Activated CD4-positive, alpha-beta T cell treated with anti-CD3 and anti-CD28 coated beads for 1 hour (primary cell): ENCODE measurements at places on chromosomes 11 and 22.

DNA sequence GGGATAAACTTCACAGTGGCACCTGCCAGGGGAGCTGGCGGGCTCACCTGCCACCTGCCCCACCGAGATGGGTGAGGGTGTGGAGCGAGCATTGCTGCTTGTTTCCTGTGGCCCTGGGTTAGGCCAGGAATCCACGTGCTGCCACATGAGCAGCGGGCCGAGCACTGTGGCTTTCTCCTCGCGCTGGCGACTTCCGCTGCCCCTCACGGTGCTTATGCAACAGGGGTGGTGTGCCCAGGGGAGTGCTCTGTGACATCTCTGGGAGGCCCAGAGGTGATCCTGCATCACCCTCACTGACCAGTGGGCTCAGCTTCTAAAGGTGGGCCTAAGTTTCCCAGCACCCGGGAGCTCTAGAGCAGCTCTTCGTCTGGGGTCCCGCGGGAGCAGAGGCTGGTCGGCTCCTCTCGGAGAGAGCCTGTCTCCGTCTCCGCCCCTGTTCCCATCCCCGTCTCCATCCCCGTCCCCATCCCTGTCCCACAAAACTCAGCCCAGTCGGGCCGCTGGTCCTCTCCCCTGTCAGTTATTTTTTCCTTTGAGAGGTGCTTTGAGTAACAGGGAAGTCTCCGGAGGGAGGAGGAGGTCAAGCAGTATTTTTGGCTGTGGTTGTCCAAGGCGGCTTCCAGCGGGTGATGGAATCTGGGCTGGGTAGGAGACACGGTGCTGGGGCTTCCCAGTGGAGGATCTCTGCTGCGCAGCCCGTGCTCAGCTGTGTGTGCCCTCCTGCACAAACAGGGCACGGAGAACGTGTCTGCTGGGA is 42.5 kb downstream of the AP2A2 start:
- no peak for DNase-seq

- no peak for DNase-seq
These were observed 15.4 kb downstream of the SCUBE2 start for GRCh38 chr11:9076046-9076445.

DNA sequence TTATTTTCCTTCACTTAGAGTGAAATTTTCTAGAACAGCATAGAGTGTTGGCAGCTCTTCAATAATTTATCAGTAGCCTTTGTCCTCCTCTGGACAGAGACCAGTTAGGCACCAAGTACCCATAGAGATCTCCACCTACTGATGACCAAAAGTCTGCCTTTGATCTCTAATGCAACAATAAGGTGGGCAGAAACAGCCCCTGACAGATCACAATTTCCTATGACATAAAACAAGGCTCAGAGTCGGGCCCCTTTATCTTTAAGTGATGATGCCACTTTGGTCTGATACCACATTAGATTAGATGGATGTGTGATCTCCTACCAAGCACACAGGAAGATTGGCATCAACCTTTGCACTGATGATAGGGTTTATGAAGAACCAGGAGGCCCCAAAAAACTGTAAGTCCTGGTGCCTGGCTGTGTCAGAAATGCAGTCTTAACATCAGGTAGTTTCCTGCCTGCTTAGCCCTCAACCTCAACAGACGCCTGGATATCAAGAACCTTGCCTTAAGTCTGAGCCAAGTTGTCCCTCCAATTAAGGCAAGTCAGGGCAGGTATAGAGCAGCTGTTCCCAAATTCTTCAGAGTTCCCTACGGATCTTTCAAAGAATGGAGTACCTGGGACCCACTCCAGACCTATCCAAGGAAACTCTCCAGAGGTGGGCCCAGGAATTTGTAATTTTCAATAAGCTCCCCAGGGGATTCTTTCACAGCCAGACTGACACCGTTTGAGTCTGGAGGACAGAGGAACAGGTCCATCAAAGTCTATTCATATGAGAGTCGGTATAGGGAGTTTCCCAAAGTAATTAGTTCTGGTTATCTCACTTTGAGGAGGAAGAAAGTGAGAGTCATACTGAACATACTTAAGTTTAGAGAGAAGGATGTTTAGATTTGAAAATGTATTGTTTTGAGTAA is 30.6 kb upstream of the TMPRSS4 start:
- no peak for DNase-seq

DNA sequence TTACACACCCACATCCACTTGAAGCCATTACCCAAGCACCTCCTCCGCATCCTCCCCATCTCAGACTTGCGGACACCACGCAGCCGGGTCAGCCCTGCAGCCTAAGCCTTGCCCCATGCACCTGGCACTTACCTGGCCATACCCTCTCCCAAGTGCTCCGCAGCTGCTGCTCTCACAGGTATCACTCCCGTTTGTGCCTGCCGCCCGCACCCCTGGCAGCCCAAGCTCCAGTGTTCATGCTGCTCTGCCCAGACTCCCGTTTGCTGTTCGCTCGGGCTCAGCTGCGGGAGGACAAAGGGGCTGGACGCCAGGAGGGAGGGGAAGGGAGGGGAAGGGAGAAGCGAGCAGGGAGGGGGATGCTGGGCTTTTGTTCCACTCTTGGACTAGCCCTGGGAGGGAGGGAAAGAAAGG is at the start of gene KLHL35:
TSS of gene KLHL35 (minus strand) at position 293 of the 411 bp plus-strand sequence. CDS start 2,574 bp downstream, outside the sequence.
- no peak for DNase-seq

- no peak for DNase-seq
These were observed 1091.9 kb upstream of the TENM4 start for GRCh38 chr11:80532633-80533232.

DNA sequence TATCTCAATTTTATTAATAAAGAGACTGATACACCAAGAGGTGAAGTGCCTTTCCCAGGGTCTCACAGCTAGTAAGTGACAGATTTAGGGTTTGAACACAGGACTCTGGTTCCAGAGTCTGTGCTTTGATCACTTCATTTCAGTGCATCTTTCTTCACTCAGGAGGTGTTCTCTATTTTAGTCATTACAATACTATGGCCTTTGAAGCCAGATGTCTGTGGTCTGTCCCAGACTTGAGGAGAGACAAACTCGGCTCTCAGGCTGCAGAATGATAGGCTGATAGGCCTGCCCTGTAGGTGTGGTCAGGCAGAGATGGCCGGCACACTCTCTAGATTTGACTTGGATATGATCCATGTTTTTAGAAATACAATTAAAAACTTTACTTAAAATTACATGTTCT is 478.5 kb upstream of the CCDC90B start:
- DNase-seq: no peak

DNA sequence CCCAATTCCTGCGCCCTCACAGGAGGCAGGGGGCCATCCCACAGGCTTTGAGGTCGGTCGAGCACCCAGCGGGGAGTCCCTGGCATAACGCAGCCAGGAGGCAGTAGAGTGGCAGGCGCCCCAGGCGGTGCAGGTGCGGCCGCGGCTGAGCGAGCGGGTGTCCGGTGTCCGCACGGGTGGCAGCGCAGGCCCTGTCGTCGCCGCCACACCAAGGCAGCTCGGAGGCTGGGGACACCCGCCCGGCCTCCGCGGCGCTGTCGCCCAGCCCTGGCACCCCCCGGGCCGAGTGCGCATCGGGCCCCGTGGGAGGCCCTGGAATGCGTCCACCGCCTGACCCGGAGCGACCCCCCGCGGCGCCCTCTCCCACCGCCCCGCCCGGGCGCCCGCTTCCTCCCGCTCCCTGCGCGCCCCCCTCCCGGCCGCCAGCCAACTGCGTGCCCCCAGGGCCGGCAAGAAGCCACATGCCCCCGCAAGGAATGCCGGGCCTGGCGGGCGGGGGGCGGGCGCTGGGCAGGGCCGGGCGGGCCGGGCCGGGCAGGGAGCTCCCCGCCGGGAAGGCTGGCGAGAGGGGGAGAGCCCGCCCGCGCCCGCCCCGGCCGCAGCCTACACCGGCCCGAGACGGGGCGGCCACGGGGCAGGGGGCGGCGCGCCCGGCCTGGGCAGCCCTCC is 33.9 kb downstream of the PRDM11 start:
- no peak for DNase-seq

DNA sequence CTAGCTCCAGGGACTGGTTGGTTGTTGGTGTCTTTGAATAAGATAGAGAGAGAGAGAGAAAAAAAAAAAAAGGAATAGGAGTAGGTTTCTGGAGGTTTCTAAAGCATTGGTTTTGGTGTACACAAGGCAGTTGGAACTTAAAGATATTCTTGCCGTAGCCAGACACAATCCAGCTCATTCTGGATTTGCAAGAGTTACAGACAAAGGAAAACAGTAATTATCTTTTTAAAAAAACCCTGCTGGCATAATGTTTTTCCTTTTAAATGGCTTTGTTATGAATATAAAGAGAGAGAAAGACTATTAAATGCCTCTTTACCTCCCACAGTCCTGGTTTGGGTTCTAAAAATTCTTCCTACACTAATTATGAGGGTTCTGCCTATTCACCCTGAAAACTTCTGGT is 120.4 kb upstream of the RAG2 start:
- no peak for DNase-seq

GRCh38 chr22:32578752-32579151 is 104.1 kb downstream of the FBXO7 start:
- DNase-seq: no peak

DNA sequence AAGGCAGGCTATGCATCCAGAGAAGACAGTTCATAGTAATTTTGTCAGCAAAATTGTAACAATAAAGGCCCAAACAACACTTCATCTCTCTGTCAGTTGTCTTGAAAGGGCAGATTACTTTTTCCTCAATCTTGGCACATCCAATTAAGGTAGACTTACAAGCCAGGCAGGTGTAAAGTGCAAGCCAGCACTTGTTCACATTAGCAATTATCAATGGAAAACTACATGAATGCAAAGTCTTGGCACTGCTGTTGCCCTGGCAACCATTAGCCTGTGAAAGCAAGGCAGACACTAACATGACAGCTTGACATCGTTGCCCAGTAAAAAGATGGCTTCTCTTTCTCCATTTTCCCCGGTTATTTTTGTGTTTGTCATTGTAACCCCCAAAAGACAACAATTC is 677.2 kb upstream of the TENM4 start:
- no peak for DNase-seq

- DNase-seq: no peak
These were observed 43.2 kb upstream of the CLMP start for GRCh38 chr11:123238297-123238696.

DNA sequence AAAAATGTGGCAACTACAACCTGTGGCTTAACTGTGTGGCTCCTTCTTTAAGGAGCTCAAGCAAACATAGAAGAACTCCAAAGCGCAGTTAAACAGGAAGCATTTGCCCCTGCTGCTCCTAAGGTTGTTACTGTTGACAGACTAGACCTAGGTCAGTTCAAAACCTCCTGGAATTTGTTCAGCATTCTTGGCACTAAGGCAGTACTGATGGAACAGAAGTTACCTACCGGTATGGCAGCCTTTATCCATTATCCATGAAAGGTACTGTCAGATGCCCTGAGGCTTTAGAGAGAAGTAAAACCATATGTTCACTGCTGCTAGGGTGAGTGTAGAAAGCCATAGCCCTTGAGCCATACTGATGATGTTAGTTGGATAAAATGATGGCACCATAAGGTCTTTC is 916.5 kb upstream of the FAT3 start:
- DNase-seq: no peak

- no peak for DNase-seq
These were observed 419.7 kb upstream of the CNTN5 start for GRCh38 chr11:98600786-98601773.

GRCh38 chr22:35379146-35379993 is 1.5 kb upstream of the HMOX1 start:
- DNase-seq: no peak

DNA sequence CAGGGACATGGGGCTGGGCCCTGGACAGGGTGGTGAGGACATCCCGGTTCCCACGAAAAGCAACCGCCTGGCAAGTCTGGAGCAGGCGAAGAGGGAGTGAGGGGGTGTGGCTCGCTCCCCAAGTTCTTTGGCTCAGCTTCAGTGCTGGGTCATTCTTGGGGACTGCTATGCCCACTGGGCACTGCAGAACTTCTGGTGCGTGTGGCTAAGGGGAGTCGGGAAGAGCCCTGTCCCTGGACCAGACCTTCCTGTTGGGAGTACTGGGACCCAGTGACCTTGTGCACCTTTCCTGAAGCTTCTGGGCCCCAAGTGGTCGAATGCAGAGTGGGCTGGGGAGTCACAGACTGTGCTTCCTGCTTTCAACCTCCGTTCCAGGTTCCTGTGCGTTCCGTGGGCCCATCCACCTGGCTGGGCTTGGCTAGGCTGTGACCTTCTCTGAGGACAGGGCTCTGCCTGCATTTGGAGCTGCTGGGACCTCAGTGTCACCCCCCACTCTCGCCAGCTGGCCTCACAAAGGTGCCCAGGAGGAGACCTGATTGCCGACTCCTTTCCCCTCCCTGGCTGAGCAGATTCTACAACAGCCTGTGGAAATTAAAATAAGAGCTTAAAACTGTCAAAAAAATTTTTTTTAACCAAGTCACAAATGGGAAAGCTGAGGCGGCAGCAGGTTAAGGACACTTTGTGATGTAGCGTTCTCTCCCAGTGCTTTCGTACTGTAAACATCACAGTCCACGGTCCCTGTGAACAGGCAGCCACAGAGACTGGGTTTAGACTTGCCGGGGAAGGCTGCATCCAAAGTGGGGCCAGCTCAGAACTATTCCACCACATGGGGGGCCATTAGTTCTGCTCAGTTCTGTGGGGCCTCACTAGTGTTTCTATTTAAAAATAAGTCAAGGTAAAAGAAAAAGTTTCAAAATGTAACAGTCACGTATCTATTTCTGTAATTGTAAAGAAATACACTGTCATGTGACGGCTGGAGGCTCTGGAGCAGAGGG is 63.8 kb upstream of the WNT7B start:
- no peak for DNase-seq

DNA sequence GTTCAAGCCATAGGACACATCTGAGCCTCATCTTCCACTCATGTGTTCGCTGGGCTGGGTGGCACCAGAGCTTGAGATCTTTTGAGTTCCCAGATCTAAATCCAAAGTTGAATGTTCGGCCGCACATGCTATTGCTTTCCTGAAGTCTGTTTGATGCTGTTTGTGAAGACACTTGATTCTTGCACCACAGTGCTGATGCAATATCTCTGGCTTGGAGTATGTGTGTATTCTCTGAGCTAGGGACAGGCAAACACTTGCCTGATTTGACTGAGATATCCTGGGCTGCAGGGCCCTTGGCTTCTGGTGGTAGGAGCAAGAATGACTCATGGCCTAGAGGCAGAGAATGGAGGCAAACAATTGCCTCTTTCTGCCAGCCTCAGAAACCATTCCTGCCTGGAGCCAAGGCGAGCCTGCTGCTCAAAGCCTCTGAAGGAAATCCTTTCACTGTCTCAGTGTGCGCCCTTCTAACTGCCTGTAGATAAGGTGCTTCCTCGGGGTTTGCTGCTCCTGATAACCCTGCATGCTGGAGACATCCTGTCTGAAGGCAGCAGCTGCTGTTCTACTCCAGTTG is 73.0 kb downstream of the CYB5R2 start:
- DNase-seq: no peak

GRCh38 chr22:24289741-24290163 is 19.1 kb downstream of the SPECC1L start:
- no peak for DNase-seq
